Smooth muscle cell of trachea (primary cell): ENCODE measurements at places on chromosomes 7 and 10. TPM values are rescaled to one million over a fixed set of nuclear protein-coding genes. Genes with fewer than 3 reads are reported as not detected.

The EPHB6 gene
- total RNA-seq = 1.9 and 8.8 TPM in 2 replicates

The CRHR2 gene
- total RNA-seq = not detected in 2 replicates

The EVX1 gene
- not detected in 2 replicates for total RNA-seq

The PLCE1 gene
- 2.3 and 3.5 TPM in 2 replicates for total RNA-seq

The TMEM254 gene
- 6.4 and 10.8 TPM in 2 replicates for total RNA-seq

The SPDYE5 gene
- not detected in 2 replicates for total RNA-seq

The ABCB1 gene
- total RNA-seq = 10.5 and 11.9 TPM in 2 replicates

The HMX3 gene
- total RNA-seq = not detected in 2 replicates

The ZNF727 gene
- 0.17 and 0.29 TPM in 2 replicates for total RNA-seq

The RPEL1 gene
- total RNA-seq = under 0.01 and 0.15 TPM in 2 replicates

The SLC13A1 gene
- not detected in 2 replicates for total RNA-seq

The PON3 gene
- not detected in 2 replicates for total RNA-seq

The ABCA13 gene
- total RNA-seq = 2.5 and 5.1 TPM in 2 replicates

The WEE2 gene
- total RNA-seq = 0.33 TPM in 1 of 2 replicates, not detected in the other

The AGR3 gene
- total RNA-seq = not detected in 2 replicates

The EN2 gene
- not detected in 2 replicates for total RNA-seq

The TUBB8 gene
- 0.15 TPM in 1 of 2 replicates, not detected in the other for total RNA-seq

The LIPM gene
- total RNA-seq = not detected in 2 replicates

The ATXN7L1 gene
- total RNA-seq = 11.3 and 11.9 TPM in 2 replicates

The ELMO1 gene
- 0.66 and 0.73 TPM in 2 replicates for total RNA-seq

The PLXDC2 gene
- total RNA-seq = 1.7 and 2.8 TPM in 2 replicates

The MAT1A gene
- total RNA-seq = under 0.01 TPM in 1 of 2 replicates, not detected in the other

The MACC1 gene
- 0.15 and 0.17 TPM in 2 replicates for total RNA-seq

The INA gene
- 0.44 and 0.99 TPM in 2 replicates for total RNA-seq

The FGL2 gene
- total RNA-seq = 29.9 and 31.0 TPM in 2 replicates

The ACADSB gene
- 8.1 and 14.0 TPM in 2 replicates for total RNA-seq

The RBM20 gene
- not detected in 2 replicates for total RNA-seq

The ETV1 gene
- total RNA-seq = 19.2 and 45.4 TPM in 2 replicates

The TYSND1 gene
- total RNA-seq = 12.1 and 19.0 TPM in 2 replicates

The AQP1 gene
- total RNA-seq = 0.29 and 1.5 TPM in 2 replicates

The AKR1D1 gene
- not detected in 2 replicates for total RNA-seq

The ZNF467 gene
- total RNA-seq = 0.73 and 1.3 TPM in 2 replicates

The MNX1 gene
- total RNA-seq = not detected in 2 replicates

The UPK3B gene
- 0.44 TPM in 1 of 2 replicates, not detected in the other for total RNA-seq

The ANXA8 gene
- 0.15 and 0.33 TPM in 2 replicates for total RNA-seq

The OR2A42 gene
- 0.15 TPM in 1 of 2 replicates, not detected in the other for total RNA-seq

The ACTL6B gene
- not detected in 2 replicates for total RNA-seq

The PITRM1 gene
- 77.8 and 89.3 TPM in 2 replicates for total RNA-seq

The SPDYE9 gene
- under 0.01 TPM in 1 of 2 replicates, not detected in the other for total RNA-seq

The DYDC2 gene
- not detected in 2 replicates for total RNA-seq

The SGPL1 gene
- 20.7 and 24.0 TPM in 2 replicates for total RNA-seq

The NKX1-2 gene
- total RNA-seq = under 0.01 TPM in 1 of 2 replicates, not detected in the other

The WNT8B gene
- total RNA-seq = not detected in 2 replicates

The NME8 gene
- total RNA-seq = not detected in 2 replicates

The C10orf67 gene
- under 0.01 and 0.44 TPM in 2 replicates for total RNA-seq

The TUBAL3 gene
- total RNA-seq = not detected in 2 replicates
